ENCODE measurements at places on chromosomes 3 and 15.
A peak's percentile ranks its signal among the peaks of the same experiment; 100 is the strongest.

GRCh38 chr15:35717721-35718120 lies 171.8 kb upstream of the DPH6 start:
- DNase-seq: no peak

DNA sequence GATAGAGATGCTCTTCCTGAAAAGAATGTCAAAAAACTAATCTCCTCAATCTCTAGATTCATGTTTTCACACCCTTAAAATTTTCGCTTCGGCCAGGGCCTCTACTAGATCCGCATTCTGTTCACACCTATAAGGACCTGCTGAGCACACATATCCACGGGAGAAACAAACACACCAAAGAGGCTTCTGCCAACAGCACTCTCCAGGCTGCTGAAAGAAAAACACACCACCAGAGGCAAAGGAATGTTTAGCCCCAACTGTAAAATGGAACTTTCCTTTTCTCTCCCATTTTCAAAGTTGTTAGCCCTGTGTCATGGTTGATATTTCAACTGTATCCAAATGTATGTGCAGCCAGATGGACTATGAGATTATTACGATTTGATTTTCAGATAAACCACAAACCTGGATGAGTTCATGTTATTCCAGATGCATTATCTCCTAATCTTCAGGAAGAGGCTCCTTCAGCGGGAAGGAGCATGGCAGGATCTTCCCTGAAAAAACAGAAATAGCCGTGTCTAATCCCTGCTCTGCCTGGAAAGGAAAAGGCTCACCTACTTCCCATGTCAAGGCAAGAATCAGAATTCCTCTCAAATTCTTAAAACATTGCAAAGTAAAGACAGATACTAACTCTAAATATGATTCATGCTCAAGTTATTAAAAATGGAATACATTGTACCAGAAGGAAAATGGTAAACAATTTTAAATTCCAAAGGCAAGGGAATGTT lies 442.7 kb upstream of the NR2F2 start:
- no peak for DNase-seq

DNA sequence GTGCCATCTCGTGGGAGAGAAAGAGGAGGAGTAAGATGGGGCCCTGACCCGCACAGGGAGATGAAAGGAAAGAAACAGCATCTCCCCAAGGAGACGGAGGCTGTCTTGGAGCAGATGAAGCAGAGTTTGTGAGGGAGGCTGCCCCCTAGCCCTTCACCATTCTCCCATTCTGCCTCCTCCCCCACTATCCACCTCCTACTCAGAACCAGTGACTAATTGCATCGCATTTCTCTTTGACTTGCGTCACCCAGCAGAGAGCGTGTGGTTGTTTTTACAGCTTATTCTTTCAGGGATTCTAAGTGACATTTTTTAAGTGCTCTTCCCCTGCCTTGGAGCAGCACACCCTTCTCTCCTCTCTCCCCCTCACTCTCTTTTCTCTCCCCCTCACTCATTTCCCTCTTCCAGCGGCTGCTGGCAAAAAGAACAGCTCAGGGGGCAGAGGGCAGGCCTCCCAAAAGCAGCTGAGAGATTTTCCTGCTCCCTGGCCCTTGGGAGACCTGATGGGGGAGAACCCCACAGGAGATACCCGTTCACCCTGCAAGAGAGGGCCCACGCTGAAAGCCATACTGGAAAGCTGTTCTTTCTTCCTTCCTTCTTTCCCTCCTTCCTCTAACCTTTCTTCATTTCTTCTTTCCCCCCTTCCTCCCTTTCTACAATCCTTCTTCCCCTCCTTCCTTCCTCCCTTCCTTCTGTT lies 91.8 kb downstream of the MRPL46 start:
- DNase-seq: no peak

GRCh38 chr3:127257351-127257750 lies 30.5 kb downstream of the PRR20G start:
- DNase-seq: no peak

DNA sequence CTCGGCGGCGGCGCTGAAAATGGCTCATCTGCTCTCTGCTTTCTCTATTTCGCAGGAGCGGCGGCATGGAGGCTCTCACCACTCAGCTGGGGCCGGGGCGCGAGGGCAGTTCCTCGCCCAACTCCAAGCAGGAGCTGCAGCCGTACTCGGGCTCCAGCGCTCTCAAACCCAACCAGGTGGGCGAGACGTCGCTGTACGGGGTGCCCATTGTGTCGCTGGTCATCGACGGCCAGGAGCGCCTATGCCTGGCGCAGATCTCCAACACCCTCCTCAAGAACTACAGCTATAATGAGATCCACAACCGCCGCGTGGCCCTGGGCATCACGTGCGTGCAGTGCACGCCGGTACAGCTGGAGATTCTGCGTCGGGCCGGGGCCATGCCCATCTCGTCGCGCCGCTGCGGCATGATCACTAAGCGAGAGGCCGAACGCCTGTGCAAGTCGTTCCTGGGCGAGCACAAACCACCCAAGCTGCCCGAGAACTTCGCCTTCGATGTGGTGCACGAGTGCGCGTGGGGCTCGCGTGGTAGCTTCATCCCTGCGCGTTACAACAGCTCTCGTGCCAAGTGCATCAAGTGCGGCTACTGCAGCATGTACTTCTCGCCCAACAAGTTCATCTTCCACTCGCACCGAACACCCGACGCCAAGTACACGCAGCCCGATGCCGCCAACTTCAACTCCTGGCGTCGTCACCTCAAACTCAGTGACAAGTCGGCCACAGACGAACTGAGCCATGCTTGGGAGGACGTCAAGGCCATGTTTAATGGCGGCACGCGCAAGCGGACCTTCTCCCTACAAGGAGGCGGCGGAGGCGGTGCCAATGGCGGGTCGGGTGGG lies 790 bp downstream of the SKOR1 start:
- DNase-seq: peak; percentile 60
